ENCODE measurements at places on chromosomes 16 and 17.

DNA sequence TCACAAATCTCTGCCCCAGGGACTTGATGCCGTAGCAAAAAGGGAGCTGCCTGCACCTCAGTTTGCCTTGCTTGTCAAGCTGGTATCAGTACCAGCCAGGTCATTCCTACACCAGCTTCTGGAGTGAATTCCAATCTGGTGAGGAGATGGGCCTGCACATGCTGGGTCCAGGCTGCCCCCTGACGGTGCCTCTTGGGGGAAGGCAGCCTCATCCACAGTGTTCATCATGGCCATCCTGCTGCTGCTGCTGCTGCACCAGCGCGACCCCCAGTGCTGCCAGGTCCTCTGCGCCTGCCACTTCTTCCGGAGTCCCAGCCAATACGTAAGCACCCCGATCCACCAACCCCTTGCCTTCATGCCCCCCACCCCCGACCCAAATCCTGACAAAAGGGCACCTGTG is 8.3 kb downstream of the MRPL27 start:
- no peak for DNase-seq

DNA sequence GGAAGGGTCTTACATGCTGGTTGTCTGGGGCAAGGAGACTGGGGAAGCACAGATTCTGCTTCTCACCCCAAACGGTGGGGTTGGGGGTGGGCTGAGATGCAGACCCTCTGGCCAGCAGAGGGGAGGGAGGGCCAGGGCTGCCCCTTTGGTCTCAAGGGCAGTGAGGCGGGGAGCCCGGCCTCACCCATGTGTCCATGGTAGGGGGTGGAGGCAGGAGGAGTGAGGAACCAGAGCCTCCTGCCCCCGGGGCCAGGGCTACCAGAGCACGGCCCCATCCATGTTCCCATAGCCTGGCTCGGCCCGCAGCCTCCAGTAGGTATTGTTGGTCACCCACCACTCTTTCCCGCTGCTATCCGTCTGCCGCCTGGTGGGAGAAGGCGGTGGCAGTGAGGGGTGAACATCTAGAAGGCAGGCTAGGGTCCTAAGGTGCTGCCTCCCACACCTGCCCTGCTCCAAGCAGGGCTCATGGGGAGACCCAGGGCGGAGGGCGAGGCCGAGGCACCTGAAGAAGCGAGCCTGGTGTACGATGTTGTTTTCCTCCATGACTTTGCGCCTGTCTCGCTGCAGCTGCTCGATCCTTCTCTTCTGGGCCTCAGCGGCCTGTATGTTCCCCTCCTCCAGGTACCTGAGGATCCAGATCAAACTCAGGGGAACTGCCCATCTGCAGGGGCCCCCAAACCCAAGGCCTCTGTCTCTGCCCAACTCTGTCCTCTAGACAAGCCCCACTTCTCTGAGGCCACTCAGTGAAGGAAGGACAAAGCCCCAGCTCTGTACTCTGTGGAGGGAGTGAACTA is 13.4 kb downstream of the OSBPL7 start:
- no peak for DNase-seq

DNA sequence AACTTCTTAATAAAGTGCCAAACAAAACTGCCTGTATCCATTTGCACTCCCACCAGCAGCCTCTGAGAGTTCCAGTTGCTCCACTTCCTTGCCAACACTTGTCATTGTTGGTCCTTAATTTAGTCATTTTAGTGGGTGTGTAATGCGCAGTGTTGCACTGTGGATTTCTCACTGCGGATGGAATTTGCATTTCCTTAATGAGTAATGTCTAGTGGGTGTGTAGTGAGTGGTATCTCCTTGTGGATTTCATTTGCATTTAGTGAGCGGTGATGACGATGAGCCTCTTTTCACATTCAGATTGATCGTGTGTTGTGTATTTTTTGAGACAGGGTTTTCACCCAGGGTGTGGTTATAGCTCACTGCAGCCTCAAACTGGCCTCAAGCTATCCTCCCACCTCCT is 4.1 kb upstream of the MSLN start:
- no peak for DNase-seq

DNA sequence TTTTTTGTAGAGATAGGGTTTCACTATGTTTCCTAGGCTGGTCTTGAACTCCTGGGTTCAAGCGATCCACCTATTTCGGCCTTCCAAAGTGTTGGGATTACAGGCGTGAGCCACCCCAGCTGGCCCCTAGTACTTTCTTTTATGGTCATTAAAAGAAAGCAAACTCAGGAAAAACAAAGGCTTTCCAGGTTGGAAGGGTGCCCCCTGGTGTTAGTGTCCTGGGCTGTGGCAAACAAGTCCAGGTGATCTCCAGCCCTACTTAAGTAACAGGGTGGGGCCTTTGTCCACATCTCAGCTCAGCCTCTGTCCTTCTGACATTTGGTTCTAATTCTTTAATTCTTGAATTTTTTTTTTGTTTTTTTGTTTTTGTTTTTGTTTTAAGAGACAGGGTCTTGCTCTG is 6.9 kb downstream of the IGFBP4 start:
- DNase-seq: no peak

DNA sequence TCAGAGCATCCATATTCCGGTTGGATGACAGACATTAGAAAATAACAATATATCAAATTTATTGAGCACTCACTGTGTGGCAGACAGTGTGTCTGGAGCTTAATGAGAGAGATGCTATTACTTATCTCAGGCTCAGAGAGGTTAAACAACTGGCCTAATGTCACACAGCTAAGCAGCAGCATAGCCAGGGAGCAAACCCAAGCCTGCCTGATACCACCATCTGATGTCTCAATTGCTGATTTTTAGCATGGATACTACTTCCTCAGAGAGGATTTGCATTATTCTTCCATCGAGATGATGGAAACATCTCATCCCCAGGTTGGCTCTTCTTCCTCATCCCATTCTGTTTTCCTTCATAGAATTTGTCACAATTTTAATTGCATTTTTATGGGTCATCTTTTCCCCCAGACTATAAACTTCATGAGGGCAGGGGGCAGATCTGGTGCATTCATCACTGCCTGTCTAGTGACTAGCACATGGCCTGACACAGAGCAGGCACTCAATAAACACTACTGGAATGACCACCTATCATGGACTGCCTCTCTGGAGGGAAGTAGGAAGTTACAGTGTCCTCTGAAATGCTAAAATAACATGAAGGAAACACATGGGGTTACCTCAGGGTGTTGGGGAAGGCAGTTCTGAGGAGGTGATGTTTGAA is 344.8 kb upstream of the CCL2 start:
- DNase-seq: no peak

- DNase-seq: peak; percentile 81
These were observed 8.5 kb upstream of the SSTR2 start for GRCh38 chr17:73156166-73156840.

DNA sequence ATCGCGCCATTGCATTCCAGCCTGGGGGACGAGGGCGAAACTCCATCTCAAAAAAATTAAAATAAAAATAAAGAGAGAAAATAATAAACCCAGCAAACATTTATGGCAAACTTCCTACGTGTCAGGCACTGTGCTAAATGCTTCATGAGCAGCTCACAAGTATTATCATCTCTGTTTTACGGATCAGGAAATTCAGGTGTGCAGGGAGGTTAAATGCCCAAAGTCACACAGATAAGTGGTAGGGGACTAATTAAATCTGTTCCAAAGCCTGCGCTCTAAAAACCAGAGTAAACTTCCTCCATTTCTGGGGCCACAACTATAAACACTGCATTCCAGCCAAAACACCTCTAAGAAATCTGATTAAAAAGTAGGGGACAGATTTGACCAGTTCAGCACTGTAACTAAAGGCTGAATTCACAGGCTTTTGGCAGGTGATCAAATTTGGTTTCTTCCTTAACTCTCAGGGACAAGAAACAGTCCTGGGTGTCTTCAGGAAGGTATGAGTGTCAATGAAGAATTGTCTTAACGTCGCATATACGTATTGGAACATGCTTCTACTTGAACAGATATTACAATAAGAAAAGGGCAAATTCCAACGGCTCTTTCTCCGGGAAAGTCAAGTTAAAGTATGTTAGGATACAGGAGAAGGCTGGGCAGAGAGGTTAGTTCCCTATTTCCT is 996 bp downstream of the STRADA start:
- DNase-seq: peak; percentile 22

GRCh38 chr17:40150276-40150675 is 9.9 kb downstream of the CASC3 start:
- no peak for DNase-seq

DNA sequence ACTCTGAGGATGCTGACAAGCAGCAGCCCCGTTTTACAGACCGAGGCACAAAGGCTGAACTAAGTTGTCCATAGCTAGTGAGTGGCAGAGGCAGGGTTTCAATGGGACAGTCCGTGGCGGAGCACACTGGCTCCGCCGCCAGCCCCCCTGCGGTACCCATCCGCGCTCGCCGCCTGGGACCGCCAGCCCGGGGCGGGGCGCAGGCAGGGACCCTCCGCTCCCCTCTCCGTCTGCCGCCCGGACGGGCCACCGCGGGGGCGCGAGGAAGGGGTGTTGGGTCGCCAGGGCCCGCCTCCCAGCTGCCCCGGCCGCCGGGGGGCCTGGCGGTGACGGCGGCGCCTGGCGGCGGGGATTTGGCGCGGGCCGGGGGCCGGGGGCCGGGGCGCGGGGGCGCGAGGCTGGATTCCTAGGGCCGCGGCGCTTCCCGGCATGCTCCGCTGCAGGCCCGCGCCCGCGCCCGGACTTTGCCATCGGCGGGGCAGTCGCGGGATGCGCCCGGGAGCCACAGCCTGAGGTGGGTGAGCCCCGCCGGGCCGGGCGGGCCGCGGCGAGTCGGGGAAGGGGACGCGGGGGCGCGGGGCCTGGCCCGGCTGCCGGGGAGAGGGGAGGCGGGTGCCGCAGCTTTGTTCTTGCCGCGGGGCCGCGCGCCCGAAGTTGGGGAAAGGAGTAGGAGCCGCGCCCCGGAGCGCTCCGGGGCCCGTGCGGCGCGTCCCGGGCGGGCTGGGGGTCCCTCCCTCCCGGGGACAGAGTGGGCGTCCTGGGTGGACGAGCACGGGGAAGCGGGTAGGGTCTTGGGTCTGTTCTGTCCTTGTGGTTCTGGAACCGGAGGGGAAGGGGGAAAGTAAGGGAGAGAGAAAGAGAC is at the start of gene TMEM98:
Gene TMEM98 (plus strand): TSS at position 430 of the 862 bp plus-strand sequence. CDS start 3,376 bp downstream, outside the sequence.
- DNase-seq: no peak

- no peak for DNase-seq
These were observed 653.1 kb upstream of the SOX9 start for GRCh38 chr17:71467719-71468118.

DNA sequence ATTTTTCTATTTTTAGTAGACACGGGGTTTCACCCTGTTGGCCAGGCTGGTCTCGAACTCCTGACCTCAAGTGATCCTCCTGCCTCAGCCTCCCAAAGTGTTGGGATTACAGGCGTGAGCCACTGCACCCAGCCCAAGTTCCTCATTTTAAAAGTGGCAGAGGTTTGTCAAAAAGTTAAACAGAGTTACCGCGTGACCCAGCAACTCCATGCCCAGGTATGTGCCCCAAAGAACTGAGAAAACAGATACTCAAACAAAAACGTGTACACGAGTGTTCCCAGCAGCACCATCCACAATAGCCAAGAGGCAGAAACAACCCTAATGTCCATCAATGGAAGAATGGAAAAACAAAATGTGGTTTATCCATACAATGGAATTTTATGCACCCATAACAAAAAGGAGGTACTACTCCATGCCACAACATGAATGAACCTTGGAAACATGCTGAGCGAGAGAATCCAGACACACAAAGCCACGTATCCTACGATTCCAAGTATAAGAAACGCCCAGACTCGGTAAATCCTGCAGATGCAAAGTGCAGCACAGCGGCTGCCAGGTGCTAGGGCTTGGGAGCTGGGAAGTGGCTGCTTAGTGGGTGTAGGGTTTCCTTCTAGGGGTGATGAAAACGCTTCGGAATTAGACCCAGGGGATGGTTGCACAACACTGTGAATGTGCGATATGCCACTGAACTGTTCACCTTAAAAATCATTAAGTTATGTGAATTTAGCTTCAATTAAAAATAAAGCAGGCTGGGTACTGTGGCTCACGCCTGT is 24.8 kb downstream of the ADCY9 start:
- no peak for DNase-seq

- no peak for DNase-seq
These were observed 534 bp downstream of the GPATCH8 start for GRCh38 chr17:44502598-44503146.

GRCh38 chr17:62805234-62805633 is 2.9 kb downstream of the MARCHF10 start:
- DNase-seq: no peak

GRCh38 chr16:49620869-49621240 is 235.1 kb downstream of the ZNF423 start:
- no peak for DNase-seq

GRCh38 chr16:61313931-61314330 is 722.3 kb downstream of the CDH8 start:
- no peak for DNase-seq

- DNase-seq: peak; percentile 84
These were observed 79.9 kb downstream of the TOX3 start for GRCh38 chr16:52466994-52467393.

DNA sequence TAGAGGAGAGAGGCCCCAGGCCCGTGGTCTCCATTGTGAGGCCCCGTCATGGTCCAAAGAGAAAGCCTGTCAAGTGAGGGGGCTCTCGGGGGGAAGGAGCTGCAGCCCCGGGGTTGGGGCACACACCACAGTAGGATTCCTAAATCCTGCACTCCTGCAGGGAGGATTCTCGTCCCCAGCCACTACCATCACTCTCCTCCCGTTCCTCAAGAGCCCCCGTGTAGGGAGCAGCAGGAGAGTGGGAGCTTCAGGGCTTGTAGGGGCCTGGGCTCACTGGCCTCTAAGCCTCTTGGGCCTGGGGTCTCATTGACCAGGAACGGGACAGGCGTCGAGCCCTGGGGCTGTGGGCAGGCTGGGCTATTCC is 821 bp downstream of the C16orf86 start:
- no peak for DNase-seq

GRCh38 chr17:47978324-47978723 is 7.4 kb downstream of the CDK5RAP3 start:
- DNase-seq: peak; percentile 64

GRCh38 chr17:45172541-45173286 is 11.0 kb downstream of the HEXIM2 start:
- no peak for DNase-seq

GRCh38 chr17:67520252-67520906 is 143.3 kb downstream of the PITPNC1 start:
- no peak for DNase-seq

GRCh38 chr17:55271958-55272710 is 7.4 kb downstream of the HLF start:
- no peak for DNase-seq

- no peak for DNase-seq
These were observed 1.0 kb upstream of the IGF2BP1 start for GRCh38 chr17:48995974-48996721.

GRCh38 chr17:65011047-65011446 is 45.5 kb downstream of the GNA13 start:
- DNase-seq: no peak

All from NCI-H2081 (cell line).